Activated naive CD4-positive, alpha-beta T cell treated with anti-CD3 and anti-CD28 coated beads for 36 hours (primary cell): ENCODE measurements at places on chromosomes 1 and 21. TPM values are rescaled to one million over a fixed set of nuclear protein-coding genes. Genes with fewer than 3 reads are reported as not detected.

DNA sequence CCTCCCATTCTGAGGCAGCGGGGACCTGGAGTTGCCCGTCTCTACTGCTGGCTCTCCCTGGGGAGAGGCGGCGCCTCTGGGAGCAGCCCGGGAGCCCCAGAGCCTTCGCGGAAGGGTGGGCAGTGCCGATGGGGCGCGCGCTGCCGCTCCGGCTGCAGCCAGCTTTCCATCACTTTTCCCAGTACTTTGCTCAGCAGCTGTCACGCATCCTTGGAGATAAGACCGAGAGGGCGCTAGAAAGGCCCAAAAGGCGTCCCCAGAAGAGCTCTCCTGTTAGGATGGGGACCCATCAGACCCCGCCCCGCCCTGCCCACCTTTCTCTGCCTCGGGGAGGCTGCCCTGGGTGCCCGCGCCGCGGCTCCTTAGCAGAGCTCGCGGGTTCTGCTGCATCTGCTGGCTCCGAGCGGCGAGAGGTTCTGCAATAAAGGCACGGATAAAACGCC lies 534 bp downstream of the KCNH1 start:
- no peak for DNase-seq

DNA sequence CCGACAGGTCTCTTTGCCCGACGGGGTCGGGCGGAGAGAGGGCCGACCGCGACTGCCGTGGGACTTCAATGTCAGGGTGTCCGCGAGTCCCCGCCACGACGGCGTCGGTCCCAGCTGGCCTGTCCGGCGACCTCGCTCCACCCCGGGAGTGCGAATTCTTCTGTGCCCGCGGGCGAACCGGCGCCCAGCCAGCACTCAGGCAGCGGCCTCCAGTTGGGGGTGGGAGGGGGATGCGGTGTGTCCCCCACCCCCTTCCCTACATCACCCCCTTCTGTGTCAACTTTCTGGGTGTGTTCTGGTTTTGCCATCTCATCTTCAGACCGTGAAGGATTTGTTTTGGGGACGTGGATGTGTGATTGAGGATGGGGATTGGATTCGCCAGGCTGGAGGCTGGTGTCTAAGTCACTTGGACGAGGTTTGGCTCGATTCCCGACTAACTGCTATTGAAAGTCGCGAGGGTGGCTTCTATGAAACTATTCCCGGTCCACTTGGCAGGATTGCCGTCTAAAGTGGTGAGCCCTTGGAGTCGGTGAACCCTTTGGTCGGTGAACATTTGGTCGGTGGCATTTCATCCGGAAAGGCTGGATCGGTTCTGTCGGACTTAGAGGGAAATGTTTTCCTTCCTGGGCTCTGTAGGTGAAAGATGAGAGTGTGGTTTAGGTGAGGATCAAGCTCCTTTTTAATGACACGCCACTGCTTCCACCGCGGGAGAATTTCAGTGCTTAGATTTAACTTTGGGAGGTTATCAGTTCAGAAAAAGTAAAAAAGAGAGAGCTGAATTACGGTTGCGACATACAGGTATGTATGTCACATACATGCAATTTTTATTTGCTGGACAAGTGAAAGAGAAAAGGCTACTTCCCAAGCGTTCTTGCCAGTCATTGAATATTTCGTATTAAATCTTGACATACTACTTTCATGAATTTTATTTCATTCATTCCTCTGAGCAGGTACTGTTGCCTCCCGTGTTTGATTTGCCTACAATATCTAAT lies 771 bp downstream of the ABCD3 start:
- DNase-seq: no peak

DNA sequence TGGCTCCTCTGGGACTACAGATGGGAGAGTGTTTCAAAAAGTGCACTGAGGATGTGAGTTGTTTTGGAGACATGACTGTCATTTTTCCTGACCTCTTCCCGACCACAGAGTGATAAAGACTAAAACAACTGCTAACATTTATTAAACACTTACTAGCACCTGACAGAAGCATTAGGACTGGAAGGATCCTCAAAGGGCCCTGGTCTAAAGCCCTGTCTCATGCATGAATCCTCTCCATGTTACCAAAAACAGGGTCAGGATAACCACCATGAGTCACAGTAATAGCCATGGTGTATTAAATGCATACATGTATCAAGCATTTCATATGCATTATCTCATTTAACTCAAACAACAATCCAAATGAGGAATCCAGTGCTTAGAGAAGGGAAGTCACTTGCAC lies 11.5 kb downstream of the CYB5RL start:
- no peak for DNase-seq

DNA sequence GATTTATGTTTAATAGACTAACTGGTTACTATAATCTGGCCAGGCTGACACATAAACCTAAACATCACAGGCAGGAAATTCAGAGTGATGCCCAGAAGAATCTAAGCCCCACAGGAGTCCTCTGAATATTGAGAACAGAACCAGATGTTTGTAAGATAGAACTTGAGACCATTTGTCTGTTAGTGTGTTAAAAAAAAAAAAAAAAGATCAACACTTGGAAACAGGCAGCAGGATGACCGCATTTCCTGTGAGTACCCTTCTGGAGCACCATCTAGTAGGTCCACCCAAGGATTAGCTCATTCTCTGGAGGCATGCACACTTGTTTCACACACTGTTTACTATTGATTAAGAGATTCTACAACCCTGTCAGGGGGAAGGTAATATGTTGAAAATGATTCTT lies 111.4 kb upstream of the VANGL1 start:
- DNase-seq: no peak

DNA sequence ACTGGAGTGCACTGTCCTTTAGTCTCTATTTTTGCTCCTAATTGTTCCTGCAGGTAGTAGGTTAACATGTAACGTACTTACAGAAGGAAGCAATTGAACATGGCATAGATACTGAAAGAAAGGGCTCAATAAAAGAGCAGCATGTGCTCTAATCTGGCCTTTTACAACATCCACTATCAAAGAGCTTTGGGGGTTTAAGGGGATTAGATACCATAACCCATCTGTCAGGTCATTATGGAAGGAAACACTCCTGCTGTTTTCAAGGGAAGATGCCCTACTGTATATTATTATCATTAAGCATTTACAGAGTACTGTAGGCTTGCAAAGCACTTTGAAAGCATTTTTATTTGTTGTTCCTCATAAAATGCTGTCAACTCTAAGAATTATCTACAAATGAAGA lies 152.8 kb downstream of the TTLL7 start:
- DNase-seq: no peak

DNA sequence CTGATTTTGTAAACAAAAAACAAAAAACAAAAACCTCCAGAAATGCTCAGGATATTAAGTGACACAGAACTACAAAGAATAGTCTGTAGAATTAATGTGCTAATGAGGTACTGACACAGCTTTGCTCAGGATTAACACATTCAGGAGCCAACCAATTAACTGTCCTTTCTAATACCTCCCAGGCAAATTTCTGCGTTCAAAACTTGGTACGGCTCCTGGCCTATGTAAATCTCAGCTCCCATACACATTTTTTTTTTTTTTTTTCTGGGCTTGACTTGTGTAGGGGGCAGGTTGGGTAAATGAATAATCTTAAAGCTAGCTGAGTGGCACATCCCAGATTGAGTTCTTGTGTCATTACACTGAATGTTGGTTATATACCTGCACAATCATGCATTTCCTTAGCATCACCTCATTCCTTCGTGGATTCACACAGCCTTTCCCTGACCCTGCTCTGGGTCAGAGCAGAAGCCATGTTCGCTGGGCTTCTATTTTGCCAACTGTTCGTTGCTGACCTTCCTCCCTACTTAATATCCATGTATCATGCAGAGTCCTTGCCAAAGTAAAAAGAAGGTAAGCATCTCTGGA lies 12.6 kb upstream of the IER5 start:
- no peak for DNase-seq

GRCh38 chr1:32984455-32985171 lies 20.0 kb upstream of the RNF19B start:
- peak; percentile 64 for DNase-seq

- no peak for DNase-seq
Observed at GRCh38 chr1:237183963-237184540, 142.1 kb downstream of the RYR2 start.

DNA sequence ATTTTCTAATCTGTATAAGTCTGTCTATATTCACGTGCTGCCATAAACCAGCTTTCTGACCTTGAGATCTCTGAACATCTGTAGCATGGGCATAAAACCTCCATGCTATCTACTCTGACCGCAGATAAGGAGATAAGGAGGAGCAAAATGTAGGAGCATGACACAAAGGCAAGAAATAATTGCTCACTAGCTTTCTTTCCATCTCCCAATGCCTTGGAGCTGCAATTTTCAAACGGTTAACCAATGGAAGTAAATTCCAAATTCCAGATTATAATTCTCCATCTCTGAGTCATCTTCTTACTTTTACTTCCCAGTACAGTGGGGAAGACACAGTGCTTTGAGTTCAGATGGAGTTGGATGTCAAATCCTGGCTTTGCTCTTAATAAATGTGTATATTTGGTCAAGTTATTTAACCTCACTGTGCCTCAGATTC lies 41.6 kb downstream of the CD58 start:
- DNase-seq: no peak

DNA sequence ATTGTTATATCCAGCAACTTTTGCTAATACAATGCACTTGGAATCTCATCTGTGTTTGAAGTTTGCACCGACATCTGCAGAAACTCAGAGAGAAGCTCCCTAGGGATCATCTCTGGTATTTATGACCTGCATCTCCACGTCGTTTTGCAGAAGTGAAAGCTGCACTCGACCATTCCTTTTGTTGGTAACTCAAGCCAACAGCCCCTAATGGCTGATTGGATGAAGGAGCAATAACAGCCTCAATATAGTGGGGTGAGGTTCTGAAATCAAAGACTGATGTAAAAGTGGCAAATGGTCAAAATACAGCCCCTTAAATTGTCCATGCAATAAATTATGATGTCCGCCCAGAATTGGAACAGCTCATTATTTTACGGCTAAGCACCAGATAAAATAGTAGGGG lies 344.2 kb upstream of the KAZN start:
- DNase-seq: no peak

GRCh38 chr1:196593955-196594354 lies 14.3 kb downstream of the KCNT2 start:
- DNase-seq: no peak

DNA sequence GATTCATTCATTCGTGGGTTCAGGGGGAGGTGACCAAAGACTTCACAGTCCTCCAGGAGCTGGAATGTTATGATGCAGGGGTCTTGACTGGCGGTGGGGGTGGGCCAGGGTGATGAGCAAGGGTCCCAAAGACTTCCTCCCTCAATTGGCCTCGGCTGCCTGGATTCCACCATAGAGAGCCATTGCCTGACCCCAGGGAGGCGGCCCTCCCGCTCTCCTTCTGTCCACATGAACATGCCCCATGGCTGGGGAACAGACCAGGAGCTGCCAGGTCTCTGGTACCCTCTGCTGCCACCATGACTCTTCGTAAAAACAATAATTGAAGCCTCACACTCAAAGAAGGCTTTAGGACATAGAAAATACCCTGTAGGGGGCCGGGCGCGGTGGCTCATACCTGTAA lies 102.5 kb upstream of the CASZ1 start:
- no peak for DNase-seq

- DNase-seq: no peak
Observed at GRCh38 chr1:42266253-42267135, 68.5 kb downstream of the FOXJ3 start.

GRCh38 chr1:42381280-42381673 lies 685 bp downstream of the RIMKLA start:
- no peak for DNase-seq

The OR2T2 gene
- not detected for total RNA-seq

The SHE gene
- not detected for total RNA-seq
